A549 treated with ZK216348 at 1 μM for 4 hours (cell line): ENCODE measurements at places on chromosomes 1 and 21. TPM values are rescaled to one million over a fixed set of nuclear protein-coding genes. Genes with fewer than 3 reads are reported as not detected.

HSPA6 gene
- total RNA-seq = 1.1 to 10.4 TPM (median 2.8 TPM) in 5 replicates

CRYBG2 gene
- 0.90 to 2.6 TPM (median 1.3 TPM) in 5 replicates for total RNA-seq

SEC16B gene
- 0.43 to 1.1 TPM (median 0.79 TPM) in 5 replicates for total RNA-seq

LCE2C gene
- not detected in 5 replicates for total RNA-seq

LDLRAD1 gene
- total RNA-seq = not detected in 5 replicates

SLC6A17 gene
- total RNA-seq = 2.6 to 6.2 TPM (median 4.7 TPM) in 5 replicates

MPZ gene
- 0.21 to 0.57 TPM (median 0.45 TPM) in 4 of 5 replicates, not detected in the other for total RNA-seq

FCAMR gene
- total RNA-seq = 0.14 TPM in 1 of 5 replicates, not detected in the others

SDC3 gene
- total RNA-seq = 6.8 to 14.0 TPM (median 10.4 TPM) in 5 replicates

ALG14 gene
- 4.2 to 7.3 TPM (median 6.7 TPM) in 5 replicates for total RNA-seq

SYNJ1 gene
- 2.1 to 4.2 TPM (median 2.8 TPM) in 5 replicates for total RNA-seq

LCE1C gene
- not detected in 5 replicates for total RNA-seq

PLA2G4A gene
- 8.3 to 11.9 TPM (median 10.3 TPM) in 5 replicates for total RNA-seq

TNFRSF18 gene
- 0.35 TPM in 1 of 5 replicates, not detected in the others for total RNA-seq

KRTAP12-2 gene
- total RNA-seq = not detected in 5 replicates

KIF2C gene
- 36.6 to 42.0 TPM (median 40.4 TPM) in 5 replicates for total RNA-seq

RORC gene
- total RNA-seq = 0.06 to 0.13 TPM (median 0.08 TPM) in 3 of 5 replicates, not detected in the others

HEYL gene
- total RNA-seq = 2.8 to 3.9 TPM (median 3.5 TPM) in 5 replicates

SPATA17 gene
- total RNA-seq = 2.0 to 4.2 TPM (median 2.6 TPM) in 5 replicates

SAMD13 gene
- 0.19 to 1.1 TPM (median 0.53 TPM) in 5 replicates for total RNA-seq

NBPF4 gene
- total RNA-seq = 0.08 to 0.14 TPM (median 0.13 TPM) in 4 of 5 replicates, not detected in the other

MX2 gene
- total RNA-seq = not detected in 5 replicates

CIART gene
- 0.88 to 1.6 TPM (median 1.1 TPM) in 5 replicates for total RNA-seq

SOX13 gene
- total RNA-seq = 11.4 to 24.2 TPM (median 19.0 TPM) in 5 replicates

CYP4X1 gene
- not detected in 5 replicates for total RNA-seq

MMP23B gene
- 0.39 to 1.5 TPM (median 0.92 TPM) in 4 of 5 replicates, not detected in the other for total RNA-seq

CD101 gene
- total RNA-seq = 0.24 to 0.58 TPM (median 0.47 TPM) in 5 replicates

MAN1C1 gene
- 0.09 to 0.63 TPM (median 0.34 TPM) in 5 replicates for total RNA-seq

ZBTB7B gene
- 23.6 to 45.7 TPM (median 42.3 TPM) in 5 replicates for total RNA-seq

OR4F29 gene
- total RNA-seq = not detected in 5 replicates

YRDC gene
- 14.0 to 22.5 TPM (median 18.1 TPM) in 5 replicates for total RNA-seq

BATF3 gene
- total RNA-seq = 23.1 to 38.2 TPM (median 34.8 TPM) in 5 replicates

FCRL2 gene
- total RNA-seq = not detected in 5 replicates

S100A8 gene
- total RNA-seq = not detected in 5 replicates

MAPKAPK2 gene
- 58.7 to 81.1 TPM (median 72.4 TPM) in 5 replicates for total RNA-seq

DDR2 gene
- 0.31 to 0.68 TPM (median 0.47 TPM) in 5 replicates for total RNA-seq

AKR7A3 gene
- 0.18 to 0.37 TPM (median 0.24 TPM) in 5 replicates for total RNA-seq

ADPRS gene
- 18.7 to 30.3 TPM (median 29.0 TPM) in 5 replicates for total RNA-seq

AADACL4 gene
- total RNA-seq = not detected in 5 replicates

NCAM2 gene
- not detected in 5 replicates for total RNA-seq

MEF2D gene
- 17.8 to 36.2 TPM (median 30.9 TPM) in 5 replicates for total RNA-seq
